ENCODE measurements at places on chromosomes 3 and 15.

DNA sequence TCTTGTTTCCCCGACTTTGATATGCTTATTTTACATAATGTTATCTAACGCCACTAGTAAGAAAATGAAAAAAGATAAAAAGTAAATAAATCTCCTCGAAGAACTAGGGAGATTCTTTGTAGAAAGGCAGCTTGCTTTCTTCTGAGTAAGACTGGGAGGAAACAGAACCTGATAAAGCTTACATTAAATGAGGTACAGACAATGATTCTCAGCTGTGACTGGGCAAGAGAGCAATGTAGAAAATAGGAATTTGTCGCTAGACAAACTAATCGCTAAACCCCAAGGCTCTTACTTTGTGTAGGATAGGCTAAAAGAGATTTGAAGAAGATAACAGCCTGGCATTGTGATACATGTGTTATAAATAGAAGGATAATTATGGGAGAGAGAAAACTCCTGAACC lies 919.0 kb upstream of the ALCAM start:
- DNase-seq, result no peak

GRCh38 chr3:139281522-139282196 lies 62.2 kb upstream of the MRPS22 start:
- DNase-seq, result no peak

DNA sequence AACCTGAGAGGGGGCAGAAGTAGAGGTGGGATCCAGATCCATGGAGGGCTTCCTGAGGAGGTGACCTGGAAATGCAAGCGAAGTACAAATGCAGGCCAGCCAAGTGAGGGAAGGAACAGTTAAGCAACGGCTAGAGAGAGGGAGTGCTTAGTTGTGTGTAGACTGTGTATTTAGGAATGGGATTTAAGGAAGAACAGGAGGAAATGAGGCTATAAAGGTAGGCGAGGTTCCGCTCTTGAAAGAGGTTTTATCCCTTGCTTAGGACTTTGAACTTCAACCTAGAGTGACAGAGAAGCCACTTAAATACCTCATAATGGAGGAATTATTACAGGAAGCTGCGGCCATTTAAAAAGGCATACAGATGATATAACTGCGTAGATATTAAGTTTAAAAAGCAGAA lies 295.1 kb downstream of the THSD4 start:
- DNase-seq, result no peak

DNA sequence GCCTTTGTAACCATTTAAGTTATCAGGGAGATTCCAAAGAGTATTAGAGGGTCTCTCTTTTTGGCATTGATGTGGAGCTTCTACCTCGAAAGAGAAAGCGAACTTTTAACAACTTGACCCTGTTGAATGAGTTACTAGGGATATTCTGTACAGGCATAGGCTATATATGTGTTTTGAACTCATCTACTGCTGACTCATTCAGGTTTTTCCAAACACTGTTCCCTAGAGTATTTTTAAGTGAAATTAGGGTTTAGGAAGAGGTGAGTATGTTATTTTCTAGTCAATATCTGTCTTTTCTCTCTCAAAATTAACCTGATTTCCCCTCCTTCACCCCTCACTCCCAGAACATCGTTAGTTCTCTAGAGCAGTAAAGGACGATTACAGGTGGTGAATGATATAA lies 228.1 kb upstream of the C2CD4B start:
- no peak for DNase-seq

GRCh38 chr15:49135342-49135857 lies 20.0 kb downstream of the COPS2 start:
- DNase-seq, result no peak

GRCh38 chr15:49137861-49138260 lies 17.5 kb downstream of the COPS2 start:
- no peak for DNase-seq

DNA sequence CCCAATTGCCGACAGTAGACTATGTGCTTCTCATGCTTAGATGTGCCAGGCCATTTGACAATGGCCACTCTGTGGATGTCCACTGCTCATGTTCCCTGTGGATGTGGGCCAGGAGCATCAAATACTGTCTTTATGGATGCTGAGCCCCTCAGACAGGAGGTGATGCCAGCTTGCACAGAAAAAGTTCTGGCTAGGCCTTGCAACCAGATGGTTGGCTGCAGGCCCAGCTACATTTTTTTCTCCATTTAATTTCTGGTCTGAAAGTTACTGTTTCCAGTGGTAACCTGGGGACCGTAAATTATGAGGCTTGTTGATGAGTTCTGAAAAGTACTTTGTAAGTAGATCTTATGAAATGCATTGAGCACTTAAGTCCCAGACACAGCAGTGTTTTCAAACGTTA lies 228.5 kb downstream of the CHL1 start:
- no peak for DNase-seq
